ENCODE measurements at places on chromosomes 5 and 9. TPM values are rescaled to one million over a fixed set of nuclear protein-coding genes. Genes with fewer than 3 reads are reported as not detected.

Gene LCNL1
- total RNA-seq = 0.82 TPM

Gene PCDHA3
- total RNA-seq = 19.6 TPM

Gene GPR107
- total RNA-seq = 35.6 TPM

Gene BSPRY
- 0.18 TPM for total RNA-seq

- DNase-seq = no peak
Observed at GRCh38 chr9:91771027-91771426, 179.0 kb downstream of the ROR2 start.

DNA sequence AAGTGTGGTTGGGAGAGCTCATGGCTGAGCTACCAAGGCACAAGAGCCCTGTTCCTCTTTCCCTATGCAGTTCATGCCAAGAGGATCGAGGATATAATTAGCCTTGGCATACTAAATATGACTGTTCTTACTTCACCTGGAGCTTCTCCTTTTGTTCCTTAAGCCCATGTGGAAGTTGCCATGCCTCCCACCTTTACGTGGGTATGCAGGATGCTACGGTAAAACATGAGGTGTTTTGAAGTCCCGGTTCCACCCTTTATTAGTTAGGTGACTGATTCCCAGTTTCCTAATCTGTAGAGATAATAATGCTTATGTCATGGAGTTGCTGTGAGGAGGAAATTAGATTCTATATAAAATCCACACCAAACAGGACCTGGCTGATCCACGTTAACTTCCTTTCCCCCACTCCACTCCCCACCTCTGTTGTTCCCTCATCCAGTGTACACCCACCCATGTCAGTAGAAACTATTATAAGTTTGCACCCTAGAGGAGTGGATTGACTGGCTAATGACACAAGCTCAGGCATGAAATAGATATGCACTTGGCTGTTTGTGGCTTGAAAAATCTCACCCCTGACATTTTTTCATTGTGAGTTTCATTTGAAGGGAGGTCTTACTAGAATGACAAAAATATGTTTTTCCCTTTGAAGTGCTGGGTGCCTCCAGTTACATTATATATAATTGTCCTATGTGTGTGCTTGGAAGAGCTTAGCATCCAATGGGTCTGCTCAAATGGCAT, 36.8 kb upstream of the SHOC1 start:
- DNase-seq = no peak

- no peak for DNase-seq
Observed at GRCh38 chr9:94713436-94714215, 12.9 kb upstream of the AOPEP start.

GRCh38 chr9:5611321-5612184, 17.4 kb upstream of the RIC1 start:
- DNase-seq = peak; percentile 10

- no peak for DNase-seq
Observed at GRCh38 chr5:68114378-68115040, 101.0 kb upstream of the PIK3R1 start.

DNA sequence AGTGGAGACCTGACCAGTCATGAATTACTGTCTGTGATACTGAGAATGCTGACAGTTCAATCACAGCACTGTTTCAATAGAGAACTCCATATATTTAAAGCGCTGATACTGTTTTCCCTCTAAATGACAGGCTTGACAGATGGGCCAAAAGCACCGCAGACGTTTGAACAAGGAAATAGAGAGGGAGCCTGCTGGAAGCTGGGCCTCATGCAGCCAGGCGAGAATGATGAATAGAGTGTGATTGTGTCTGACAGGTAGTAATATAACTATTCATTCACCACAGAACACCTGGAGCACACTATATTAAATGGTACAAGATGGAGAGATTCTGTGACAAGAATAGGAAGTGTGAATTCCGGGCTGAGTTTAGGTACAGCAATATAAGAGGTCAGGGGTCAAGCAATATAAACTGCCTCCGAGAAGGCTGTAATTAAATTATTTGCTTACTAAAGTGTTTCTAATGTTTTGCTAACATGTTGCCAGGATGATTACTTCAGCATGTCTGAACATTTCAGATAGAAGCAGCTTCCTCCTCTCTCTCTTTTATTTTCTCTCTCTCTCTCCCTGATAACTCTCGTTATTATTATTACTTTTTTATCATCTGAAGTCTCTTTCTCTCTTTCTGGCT, 297.7 kb downstream of the CSNK1G3 start:
- DNase-seq = peak; percentile 16

- DNase-seq = no peak
Observed at GRCh38 chr9:95058121-95058785, 259.3 kb downstream of the FANCC start.

- no peak for DNase-seq
Observed at GRCh38 chr9:38026021-38026809, 42.8 kb downstream of the SHB start.

GRCh38 chr9:131349881-131350563, 43.9 kb upstream of the PRRC2B start:
- DNase-seq = peak; percentile 85

Data from cerebellum (tissue), 4 donors.